Progenitor cell of endocrine pancreas (in vitro differentiated cells): ENCODE measurements at places on chromosomes 4 and X.

- no peak for DNase-seq
These were observed 13.9 kb upstream of the TLR1 start for GRCh38 chr4:38818441-38818976.

GRCh38 chr4:5156682-5157081 lies 105.4 kb downstream of the STK32B start:
- DNase-seq, result no peak

DNA sequence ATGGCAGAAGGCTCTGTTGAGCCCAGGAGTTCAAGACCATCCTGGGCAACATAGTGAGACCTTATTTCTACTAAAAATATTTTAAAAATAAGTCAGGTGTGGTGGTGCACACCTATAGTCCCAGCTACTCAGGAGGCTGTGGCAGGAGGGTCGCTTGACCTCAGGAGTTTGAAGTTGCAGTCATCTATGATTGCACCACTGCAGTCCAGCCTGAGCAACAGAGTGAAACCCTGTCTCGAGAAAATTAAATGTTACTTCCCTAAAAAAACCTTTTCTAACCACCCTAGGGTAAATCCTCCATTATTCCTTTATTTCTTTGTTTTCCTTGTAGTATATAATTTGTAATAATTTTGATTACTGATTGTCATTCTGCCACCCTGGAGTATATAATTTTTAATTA lies 7.9 kb downstream of the FAM200B start:
- no peak for DNase-seq

GRCh38 chr4:47315346-47315745 lies 148.2 kb downstream of the COMMD8 start:
- DNase-seq, result no peak

GRCh38 chr4:7831330-7831729 lies 108.3 kb downstream of the AFAP1 start:
- DNase-seq, result no peak

DNA sequence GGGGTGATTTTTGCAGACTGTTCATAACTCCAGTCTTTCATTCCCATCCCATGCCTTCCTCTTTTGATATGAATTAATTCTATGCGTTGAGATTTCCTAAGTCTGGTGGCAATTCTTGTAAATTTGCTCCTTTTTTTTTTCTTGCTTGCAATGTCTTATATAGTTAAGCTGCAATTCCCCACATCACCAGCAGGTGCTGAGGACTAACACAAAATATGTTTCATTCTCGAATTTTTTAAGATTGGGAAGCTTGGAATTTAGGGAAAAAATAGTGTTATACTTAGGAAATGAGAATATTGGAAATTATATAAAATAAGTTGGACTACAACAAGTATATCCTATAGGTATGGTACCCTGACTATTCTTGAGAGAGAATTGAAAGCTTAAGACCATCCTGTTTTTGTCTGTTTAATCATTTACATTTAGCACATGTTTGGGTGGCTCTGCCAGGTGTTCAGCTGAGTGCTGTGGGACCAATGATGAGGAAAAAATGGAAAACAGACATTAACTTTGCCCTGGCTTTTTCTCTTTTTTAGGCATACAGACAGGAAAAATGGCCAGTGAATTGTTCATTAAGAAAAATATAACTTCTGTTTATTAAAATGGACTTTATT lies 30.2 kb downstream of the AFF2 start:
- DNase-seq, result no peak

- DNase-seq, result no peak
These were observed 6.3 kb downstream of the C1QTNF7 start for GRCh38 chr4:15434091-15434490.

- DNase-seq, result no peak
These were observed 5.7 kb downstream of the SMIM20 start for GRCh38 chr4:25919676-25920075.

DNA sequence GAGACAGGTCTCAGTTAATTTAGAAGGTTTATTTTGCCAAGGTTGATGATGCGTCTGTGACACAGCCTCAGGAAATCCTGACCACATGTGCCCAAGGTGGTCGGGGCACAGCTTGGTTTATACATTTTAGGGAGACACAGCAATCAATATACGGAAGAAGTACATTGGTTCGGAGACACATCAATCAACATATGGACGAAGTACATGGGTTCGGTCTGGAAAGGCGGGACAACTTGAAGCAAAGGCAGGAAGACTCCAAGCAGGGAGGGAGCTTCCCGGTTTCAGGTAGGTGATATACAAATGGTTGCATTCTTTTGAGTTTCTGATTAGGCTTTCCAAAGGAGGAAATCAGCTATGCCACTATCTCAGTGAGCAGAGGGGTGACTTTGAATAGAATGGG lies 225.2 kb upstream of the ZFP42 start:
- DNase-seq, result no peak

- no peak for DNase-seq
These were observed 92.1 kb downstream of the SCFD2 start for GRCh38 chr4:53273726-53274125.

DNA sequence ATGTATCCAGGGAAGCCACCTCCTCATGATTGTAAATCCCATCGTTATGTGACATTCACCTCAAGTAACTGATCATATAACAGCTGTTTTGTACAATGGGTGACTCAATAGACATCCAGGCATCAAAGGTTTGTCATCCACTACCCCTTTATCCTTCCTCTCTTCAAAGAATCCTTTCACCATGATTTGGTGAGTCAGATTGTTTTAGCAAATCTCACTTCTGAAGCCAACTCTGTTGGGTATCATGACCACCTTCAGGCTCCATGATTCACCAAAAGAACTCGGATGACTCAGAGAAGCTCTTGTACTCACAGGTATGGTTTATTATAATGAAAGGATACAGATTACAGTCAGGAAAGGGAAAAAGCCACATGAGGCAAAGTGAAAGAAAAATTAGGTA lies 132.1 kb downstream of the PWWP3B start:
- DNase-seq, result no peak

DNA sequence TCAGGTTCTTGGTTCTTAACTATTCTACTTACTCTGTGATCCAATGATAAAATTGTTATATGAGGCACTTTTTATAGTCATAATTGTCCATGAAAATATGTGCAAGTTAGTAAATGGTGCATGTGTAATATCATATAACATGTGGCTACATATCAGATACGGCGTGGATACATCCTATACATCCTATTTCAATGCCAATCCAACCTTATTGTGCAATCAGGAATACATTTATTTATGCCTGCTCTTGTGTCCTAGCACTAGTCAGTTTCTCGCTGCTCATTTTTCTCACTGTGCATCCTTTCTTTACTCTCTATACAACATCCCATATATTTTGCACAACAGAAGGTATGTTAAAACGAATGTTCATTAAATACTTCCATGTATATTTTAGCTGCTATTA lies 1141.1 kb downstream of the FAT4 start:
- DNase-seq, result no peak

- DNase-seq, result no peak
These were observed 156.7 kb downstream of the ATP10D start for GRCh38 chr4:47641755-47642154.

DNA sequence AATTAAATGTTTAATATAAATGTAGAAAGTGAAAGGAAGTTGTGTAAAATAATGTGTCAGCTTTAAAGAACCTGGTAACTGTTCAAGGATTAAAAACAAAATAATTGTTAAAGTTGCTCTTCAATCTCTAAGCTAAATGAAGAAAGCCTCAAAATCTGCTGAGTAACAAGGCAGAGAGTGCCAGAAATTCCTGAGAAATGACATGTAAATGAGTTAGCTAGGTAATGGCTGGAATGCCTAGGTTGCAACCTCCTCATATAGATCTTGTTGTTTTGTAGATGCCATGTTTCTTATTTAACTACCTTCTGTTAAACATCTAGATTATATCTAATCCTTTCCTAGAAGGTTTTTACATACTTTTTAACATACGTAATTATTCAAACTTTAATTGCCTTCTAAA lies 763.6 kb upstream of the AGA start:
- DNase-seq, result no peak

DNA sequence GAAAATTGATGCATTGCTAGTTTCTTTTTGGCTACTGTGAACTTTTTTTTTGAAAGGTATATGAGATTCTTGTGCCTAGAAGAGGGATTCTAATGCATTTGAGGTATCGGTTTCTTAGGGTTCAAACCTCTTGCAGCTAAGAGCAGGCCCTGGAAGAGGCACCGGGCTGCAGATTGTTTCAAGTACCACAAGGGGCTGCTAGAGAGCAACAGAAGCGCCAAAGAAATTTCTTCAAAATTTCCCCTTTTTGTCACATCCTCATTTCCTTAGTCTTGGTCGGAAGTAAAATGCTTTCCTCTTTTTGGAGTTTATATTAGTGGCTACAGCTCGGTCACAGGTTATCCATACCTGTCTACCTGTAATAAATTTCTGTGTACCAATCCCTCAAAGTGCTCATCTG lies 89.8 kb downstream of the PDGFRA start:
- DNase-seq, result no peak

DNA sequence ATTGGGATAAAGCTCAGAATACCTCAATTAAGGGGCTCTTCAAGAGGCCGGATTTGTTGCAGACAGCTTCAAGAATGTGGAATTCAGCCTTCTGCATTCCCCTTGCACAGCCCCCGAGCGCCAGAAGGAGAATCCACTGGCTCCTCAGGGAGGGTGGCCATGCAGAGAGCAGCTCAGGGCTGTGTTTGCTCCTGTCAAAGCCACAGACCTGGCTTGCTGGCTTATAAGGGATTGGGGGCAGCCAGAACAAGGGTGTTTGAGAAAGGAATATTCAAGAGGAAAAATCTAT lies 36.8 kb downstream of the ING2 start:
- DNase-seq, result no peak

DNA sequence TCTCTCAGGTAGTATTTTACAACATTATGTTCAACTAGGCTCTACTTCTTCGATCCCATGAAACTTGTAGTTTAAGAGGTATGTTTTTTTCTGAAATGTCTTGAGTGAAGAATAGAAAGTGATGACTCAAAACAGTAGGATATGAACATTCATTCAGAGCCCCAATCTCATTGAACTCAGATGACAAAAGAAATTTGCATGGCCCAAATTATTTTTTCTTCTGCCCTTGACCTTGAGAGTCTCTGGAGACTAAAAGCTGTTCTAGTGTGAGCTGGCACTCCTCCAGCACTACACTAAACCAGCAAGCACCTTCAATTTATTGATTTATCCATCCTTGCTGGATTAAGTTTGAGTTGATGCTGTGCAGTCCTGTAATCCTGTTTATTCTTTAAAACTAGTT lies 4.0 kb downstream of the DCLK2 start:
- DNase-seq, result no peak

DNA sequence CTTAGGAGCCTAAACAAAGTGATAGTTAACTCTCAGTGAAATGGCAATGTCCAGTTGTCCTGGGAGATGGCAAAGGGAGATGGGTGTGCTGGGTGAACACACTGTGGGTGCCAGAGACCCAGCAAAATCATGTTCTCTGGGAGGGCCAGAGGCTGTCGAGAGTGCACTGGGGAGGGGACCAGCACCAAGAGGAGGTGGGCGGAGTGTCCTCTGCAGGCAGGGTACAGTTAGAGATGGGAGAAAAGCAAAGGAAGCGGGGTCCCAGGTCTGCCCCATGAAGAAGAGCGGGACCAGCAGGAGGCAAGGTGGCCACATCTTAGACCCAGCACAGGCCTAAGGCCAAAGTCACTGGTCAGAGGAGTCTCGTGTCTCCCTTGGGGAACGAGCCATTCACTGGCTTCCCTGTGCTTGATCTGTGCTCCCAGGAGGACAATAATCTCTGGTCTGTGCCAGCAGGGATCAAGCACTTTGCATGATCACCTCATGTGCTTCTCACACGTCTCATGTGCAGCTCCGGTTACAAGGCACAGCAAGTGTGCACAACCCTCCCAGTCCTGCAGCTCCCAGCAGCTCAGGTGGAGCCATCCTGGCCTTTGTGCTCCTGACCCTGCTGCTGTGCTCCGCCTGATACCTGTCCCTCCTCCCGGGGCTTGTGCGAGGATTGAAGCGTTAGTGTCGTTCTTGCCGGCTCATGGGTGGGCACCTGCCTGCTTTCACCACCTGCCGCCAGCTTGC lies 100.9 kb downstream of the FAM53A start:
- no peak for DNase-seq

- no peak for DNase-seq
These were observed 922.0 kb downstream of the DMD start for GRCh38 chrX:32289356-32289755.

DNA sequence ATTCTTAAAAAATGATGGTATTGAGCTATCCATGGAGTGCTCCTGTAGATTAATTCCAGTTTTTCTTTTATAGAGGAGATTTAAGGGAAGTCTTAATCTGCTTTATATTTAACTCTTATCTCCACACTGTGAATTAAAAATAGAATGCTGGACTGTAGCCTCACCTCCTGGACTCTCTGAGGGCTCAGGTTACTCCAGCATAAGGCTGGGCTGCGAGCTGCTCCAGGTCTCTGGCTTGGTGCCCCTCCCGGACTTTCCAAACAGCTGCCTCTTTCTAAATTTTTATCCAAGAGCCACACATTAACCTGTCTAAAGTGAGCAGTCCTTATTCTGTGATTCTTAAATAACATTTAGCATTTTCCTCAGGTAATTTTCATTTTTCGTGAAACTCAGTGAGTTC lies 218.7 kb upstream of the JADE1 start:
- DNase-seq, result no peak
